GM12865 (cell line): ENCODE measurements at places on chromosomes 1 and 21.

DNA sequence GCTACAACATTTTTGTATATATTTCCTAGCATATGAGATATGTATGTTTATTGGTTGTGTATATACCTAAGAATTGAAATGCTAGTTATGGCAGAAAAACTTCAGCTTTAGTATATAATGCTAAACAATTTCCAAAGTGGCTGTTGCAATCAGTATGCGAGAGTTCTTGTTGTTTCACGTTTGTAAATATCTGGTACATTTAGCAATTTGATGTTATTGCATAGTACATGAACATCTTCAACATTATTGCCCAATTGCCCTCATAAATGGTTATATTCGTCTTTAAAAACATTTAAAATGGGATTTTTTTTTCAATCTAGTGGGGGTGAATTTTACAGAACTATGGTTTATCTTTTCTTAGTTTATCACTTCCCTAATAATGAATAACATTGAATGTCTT, 86.2 kb upstream of the HP1BP3 start:
- no peak for DNase-seq

DNA sequence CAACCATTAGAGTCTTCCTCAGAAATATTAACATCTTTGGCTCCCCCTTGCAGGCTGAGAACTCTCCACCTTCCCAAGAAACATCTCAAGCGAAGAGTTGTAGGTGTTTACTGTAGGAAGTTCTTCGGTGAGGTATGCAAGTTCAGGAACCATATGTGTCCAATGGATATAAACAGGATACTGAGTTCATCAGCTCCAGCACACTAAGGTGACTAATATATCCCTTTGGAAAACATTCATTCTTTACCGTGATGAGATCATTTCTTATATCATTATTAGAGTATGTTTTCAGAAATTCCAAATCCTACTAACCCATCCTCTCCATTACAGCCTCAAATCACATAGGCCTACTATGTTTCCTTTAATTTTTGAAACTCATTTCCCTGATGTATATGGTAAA, 37.3 kb upstream of the PRMT6 start:
- no peak for DNase-seq

DNA sequence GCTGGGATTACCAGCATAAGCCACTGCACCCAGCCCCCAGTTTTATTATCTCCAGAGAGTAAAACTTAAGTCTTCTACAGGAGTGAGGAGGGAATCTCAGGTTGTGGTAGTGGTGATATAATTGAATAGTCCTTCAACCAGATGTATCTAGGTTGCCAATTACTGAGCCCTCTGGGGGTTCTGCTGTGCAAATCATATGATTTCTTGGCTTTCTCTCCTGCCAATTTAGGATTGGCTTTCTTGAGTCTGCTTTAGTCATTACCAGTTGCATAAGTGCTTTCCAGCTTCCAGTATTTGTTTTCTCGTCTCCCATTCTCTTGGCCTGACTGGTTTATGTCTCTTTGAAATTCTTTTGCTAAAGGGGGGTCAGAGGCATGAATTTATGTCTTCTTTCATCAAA, 11.1 kb downstream of the CPT2 start:
- DNase-seq = no peak

DNA sequence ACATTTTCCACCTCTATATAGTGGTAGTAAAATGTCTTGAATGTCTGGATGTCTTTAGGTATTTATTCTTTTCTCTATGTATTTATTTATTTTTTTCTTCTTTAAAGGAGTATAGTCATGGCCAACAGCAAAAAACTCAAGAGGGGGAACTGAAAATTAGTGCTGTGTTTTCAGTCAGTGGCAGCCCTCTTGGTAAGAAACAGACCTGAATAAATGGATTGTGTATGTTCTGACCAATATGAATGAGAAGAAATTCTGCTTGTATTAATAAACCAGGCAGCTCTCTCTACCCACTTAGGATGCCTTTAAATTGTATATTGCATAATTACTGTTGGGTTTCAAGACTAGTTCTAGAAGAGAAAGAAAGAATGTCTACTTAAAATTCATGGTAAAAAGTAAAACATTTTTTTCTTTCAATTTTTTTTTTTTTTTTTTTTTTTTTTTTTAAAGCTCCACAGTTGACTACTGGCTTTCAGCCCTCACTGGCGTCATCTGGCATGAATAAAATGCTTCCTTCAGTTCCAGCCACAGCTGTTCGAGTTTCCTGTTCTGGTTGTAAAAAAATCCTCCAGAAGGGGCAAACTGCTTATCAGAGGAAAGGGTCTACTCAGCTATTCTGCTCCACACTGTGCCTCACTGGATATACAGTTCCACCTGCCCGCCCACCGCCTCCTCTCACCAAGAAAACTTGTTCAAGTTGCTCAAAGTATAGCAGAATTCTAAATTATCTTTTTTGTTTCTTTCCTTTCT, 101.6 kb downstream of the ZMYM4 start:
- DNase-seq = peak; percentile 5

GRCh38 chr1:214638459-214638807, 35.4 kb downstream of the CENPF start:
- no peak for DNase-seq

- peak; percentile 29 for DNase-seq
Observed at GRCh38 chr1:174964261-174964971, 35.3 kb upstream of the CACYBP start.
